ENCODE measurements at places on chromosomes 3 and 15.

- DNase-seq: no peak
Observed at GRCh38 chr3:67846166-67846565, 191.8 kb upstream of the SUCLG2 start.

- DNase-seq: no peak
Observed at GRCh38 chr3:14520967-14521366, 19.2 kb downstream of the GRIP2 start.

DNA sequence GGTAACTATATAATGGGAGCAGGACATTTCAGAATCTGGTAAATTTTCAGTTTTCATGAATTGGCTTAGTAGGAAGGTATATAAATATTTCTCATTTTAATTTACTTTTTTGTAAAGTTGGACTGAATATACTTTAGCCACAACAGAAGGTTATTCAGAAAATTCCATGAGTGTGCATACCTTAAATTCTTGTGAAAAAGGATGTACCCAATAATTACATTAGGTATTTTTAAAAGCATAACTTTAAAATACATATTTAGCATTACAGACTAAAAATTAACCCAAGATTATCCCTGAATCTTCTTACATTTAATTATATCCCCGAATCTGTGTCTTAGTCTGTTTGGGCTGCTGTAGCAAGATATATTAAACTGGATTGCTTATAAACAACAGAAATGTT is 24.9 kb upstream of the ATP11B start:
- no peak for DNase-seq

DNA sequence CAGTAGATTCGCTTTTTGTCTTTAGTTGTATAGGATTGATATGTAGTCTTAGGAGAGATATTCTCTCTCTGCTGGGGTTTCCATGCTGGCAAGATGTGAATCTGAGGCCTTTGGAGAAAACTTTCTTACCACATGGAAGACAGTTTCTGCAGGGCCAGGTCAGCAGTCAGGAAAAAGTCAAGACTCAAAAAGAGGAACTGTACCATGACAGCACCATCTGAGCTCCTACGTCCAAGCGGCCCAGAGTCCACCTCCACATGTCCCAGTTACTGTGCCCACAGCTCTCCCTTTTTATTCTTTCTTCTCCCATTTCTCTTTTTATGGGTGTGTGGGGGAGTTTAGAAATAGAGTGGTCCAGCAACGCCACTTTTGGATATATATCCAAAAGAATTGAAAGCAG is 172.0 kb downstream of the MTHFS start:
- DNase-seq: no peak

DNA sequence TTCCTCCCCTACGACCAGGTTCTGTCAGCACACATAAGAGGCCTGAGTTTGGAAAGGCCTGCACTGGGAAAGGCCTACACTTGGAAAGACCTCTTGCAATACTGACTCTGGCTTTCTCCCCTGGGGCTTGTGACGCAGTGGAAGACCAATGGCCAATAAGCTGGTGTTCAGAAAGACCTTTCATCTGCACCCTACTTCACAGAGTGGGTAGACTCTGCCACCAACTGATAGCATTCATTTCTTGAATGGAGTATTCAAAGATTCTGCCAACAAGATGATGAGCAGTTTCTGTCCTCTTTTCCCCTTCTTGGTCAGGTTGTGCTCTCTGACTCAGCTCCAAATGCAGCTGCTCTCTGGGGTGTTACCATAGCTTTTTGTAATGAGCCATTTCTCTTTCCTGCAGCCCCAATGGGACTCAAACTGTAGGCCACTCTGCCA is 48.8 kb downstream of the TIPARP start:
- DNase-seq: no peak

DNA sequence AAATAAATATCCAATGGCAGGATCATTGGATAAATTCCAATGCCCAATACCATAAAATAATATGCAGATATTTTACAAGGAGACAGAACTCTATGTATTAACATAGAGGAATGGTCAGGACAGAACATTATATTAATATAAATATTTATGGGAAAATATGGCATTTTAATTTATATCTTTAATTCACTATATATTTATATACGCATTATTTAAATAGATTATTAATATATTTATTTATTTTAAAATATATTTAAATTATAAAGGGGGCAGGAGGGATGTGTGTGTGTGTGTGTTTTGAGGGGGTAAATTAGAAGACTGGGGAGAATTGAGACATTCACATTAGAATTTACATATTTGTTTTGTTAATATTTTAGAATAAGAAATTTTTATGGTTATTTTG is 31.6 kb upstream of the CNTN3 start:
- DNase-seq: no peak

- no peak for DNase-seq
Observed at GRCh38 chr3:125591116-125591760, 4.1 kb downstream of the OSBPL11 start.

GRCh38 chr15:57403566-57404325 is 27.4 kb downstream of the CGNL1 start:
- no peak for DNase-seq

GRCh38 chr3:72186400-72186855 is 401.5 kb upstream of the PROK2 start:
- no peak for DNase-seq

- DNase-seq: no peak
Observed at GRCh38 chr3:197367081-197367780, 68.8 kb upstream of the DLG1 start.

DNA sequence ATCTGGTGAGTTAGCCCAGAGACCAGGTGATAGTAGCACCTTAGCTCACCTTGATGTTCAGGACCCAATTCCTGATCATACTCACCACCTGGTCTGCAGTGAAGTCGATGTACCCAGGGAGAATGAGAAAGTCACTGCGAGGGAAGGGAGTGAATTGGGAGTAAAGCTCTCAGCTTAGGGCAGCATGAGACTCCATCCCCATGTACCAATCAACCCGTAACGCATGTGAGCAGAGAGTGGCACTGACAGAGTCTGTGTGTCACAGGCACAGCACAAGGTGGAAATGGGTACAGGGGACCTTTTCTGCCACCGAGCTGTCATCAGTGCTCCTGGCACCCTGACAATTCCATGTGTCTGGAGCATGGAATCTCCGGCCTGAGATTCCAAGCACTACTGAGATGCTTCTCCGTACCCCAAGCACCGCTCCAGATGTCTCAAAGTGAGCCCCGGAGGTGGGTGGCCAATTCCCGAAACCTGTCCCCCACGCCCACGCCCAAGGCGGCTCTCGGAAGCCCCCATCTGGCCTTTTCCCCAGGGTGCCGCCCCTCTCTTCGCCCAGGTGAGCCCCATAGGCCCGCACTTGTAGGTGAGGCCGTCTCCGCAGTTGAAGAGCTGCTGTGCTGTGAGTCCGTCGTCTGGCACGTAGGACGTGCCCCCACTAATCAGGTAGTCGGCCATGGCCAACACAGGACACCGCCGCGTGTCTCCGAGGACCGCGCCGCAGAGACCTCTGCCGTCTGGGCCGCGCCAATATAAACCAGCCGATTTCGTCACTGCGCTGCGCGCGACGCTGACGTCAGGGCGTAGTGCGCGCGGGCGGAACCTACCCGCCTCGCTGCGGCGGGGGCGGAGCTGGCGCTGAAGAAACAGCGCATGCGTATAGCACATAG is at the start of gene IMPDH2:
Gene IMPDH2 (minus strand): TSS at position 726 of the 890 bp plus-strand sequence. CDS start 48 bp downstream, at position 678.
- peak; percentile 92 for DNase-seq

- DNase-seq: no peak
Observed at GRCh38 chr3:180656406-180656805, 22.9 kb downstream of the CCDC39 start.

DNA sequence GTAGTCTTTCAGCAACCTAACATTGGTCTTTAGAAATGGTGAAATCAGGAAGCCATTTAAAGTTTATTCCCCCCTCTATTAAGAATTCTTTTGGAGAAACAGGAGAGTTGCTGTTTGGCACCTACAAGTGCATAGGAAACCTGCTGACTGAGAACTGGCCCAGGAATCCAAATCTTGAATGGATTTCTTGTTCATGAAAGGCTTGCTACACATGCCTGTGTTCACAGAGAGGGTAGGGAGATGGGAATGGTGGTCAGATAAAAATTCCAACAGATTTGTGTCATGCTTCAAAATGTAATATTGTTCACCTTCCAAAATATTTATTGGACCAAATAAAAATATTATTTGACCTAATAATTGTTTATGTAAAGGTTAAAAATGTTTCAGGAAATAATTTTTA is 24.2 kb upstream of the ZPLD1 start:
- DNase-seq: no peak

GRCh38 chr15:41892621-41893421 is 1.0 kb downstream of the SPTBN5 start:
- DNase-seq: no peak

DNA sequence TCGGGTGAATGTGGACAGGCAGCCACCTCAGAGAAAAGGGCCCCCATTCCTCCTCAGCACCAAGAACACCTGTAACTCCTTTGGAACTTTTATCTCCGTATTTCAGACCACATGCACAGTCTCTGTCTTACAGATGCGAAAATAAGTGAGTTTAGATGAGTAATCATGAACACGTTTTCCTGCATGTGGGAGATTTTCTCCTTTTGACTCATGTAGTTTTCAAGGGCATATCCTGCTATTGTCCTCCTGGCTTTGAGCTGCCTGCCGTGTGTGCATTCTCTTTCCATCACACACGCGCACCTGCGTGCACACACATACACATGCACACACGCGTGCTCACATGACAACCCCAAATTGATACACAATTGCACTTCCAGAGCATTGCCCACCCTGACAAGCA is 239.2 kb downstream of the GABRG3 start:
- no peak for DNase-seq

GRCh38 chr3:68163062-68163461 is 508.6 kb upstream of the SUCLG2 start:
- DNase-seq: no peak

DNA sequence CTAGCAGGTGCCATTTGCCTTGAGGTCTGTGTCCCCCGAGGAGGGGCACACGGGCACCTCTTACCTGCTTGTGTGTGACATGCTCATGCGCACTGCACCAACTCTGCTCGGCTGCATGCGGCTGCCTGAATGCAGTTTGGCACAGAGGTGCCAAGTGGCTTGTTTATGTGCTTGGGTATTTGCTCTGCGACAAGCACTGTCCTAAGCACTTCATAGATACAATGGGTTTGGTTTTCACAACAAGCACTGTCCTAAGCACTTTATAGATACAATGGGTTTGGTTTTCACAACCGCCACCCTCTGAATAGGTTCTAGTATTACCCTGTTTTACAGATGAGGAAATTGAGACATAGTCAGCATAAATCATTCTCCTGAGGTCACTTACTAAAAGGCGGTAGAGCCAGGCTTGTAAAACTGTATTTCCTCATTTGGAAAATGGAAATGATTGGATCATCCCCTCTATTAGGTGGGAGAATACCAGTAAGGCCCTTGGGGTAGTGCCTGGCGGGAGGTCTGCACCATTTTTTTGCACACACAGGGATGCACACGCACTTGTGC is 487 bp downstream of the ITIH4 start:
- DNase-seq: no peak

- no peak for DNase-seq
Observed at GRCh38 chr15:59688423-59688781, 718 bp downstream of the BNIP2 start.

- DNase-seq: no peak
Observed at GRCh38 chr3:44996556-44996969, 20.5 kb downstream of the EXOSC7 start.

GRCh38 chr3:60555686-60556354 is 695.4 kb downstream of the FHIT start:
- DNase-seq: no peak

DNA sequence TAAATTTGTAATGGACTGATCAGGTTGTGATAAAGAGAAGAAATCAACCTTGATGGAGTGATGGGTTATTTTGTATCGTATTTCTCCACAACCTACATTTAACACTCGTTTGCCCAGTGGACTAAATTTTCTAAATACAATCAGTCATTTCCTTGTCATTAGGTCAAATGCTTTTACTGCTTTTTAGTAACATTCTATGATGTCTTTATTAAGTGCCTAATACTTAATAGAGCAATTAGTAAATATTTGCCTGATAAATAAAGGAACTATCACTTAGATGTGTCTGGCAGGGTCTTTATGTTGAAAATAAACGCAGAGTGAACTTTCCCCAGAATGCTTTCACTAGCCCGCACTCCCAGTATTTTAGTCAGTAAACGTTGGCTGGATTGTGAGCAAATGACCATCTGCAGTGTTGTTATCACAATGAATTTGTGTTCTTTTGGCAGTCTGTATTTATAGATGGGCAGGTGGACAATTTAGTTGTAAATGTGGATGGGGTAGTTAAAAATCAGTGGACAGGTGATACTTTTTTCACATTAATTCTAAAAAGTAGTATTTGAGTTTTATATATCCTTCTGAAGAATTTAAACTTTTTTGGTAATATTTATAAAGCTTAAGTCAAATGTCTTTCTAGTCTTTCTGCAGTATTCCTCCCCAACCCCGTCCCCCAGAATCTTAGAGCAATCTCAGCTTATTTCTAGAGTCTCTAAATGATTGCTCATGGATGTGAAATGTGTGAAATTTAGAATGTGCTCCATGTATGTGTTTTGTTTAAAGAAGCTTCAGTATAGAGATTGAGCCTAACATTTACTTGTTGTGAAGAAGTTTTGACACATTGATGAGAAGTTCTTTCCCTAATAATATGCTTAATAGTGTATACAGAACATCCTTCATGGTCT is 4.9 kb downstream of the USP3 start:
- no peak for DNase-seq

DNA sequence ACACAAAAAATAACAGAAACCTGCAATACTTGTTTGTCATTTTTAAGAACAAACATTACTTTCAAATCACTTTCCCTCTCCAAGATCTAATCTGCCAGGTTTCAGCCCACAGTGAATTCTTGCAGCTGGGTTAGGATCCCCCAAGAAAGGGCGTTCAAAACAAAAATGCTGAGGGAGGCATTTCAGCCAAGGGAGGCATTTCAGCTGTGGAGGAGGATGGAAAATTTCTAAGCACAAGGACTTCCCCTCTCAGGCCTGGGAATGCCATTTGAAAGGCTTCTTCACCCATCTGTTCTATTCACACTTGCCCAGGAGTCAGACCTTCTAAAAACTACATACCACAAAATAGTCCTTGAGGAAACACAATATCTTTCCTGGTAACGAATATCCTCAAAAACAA is 69.1 kb downstream of the P3H2 start:
- DNase-seq: no peak

DNA sequence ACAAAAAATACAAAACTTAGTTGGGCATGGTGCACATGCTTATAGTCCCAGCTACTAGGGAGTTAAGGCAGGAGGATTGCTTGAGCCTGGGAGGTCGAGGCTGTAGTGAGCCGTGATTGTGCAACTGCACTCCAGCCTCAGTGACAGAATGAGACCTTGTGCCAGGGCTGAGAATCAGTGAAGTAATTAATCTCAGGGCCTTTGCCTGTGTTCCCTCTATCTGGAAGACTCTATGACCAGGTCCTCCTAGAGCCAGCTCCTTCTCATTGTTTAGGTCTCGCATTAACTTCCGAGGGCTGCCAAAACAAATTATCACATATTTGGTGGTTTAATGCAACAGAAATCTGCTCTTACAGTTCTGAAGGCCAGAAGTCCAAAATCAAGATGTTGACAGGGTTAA is 41.4 kb upstream of the FLNB start:
- no peak for DNase-seq

Measured in stimulated activated CD4-positive, alpha-beta T cell treated with anti-CD3 and anti-CD28 coated beads, Interleukin-2, amount 100 ng/mL, for 4 hours (primary cell).